ENCODE measurements at places on chromosomes 6 and 20.

- peak; percentile 78 for DNase-seq
Observed at GRCh38 chr6:107152638-107153430, 37.5 kb upstream of the BEND3 start.

DNA sequence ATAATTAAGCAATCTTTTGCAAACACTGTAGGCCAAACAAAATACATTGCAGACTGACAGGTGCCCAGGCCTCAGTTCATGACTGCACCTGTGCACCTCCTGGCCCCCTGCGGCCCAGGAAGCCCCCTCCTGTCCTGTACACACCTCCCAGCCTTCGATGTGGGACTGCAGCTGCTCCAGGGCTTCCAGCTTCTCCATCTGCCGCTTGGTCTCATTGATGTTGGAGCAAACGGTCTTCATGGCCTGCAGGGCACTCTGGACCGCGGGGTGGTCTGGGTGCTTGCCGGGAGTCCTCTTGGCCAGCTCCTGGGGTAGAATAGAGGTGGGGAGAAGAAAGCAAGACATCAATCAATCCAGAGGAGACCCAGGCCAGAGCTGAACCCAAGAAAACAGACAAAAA is 119.7 kb downstream of the PREX1 start:
- DNase-seq, result no peak

DNA sequence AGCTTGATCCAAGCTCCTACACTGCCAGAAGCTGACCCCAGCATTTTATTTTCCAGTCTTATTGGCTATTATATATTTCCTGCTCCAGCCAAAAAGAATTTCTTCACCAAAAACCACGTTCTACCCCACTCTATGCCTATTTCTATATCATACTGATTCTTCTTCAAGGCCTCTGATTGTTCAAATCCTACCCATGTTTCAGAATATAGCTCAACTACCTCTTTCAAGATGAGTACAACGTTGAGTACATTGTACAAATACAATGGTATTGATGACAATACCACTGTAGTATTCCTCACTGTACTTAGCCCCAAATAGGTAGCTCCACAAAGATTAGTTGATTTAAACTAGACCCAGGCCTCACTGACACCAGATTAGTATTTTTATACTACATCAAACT is 31.0 kb downstream of the ASCC3 start:
- DNase-seq, result no peak

GRCh38 chr20:3430376-3431069 is 23.1 kb upstream of the DNAAF9 start:
- no peak for DNase-seq

DNA sequence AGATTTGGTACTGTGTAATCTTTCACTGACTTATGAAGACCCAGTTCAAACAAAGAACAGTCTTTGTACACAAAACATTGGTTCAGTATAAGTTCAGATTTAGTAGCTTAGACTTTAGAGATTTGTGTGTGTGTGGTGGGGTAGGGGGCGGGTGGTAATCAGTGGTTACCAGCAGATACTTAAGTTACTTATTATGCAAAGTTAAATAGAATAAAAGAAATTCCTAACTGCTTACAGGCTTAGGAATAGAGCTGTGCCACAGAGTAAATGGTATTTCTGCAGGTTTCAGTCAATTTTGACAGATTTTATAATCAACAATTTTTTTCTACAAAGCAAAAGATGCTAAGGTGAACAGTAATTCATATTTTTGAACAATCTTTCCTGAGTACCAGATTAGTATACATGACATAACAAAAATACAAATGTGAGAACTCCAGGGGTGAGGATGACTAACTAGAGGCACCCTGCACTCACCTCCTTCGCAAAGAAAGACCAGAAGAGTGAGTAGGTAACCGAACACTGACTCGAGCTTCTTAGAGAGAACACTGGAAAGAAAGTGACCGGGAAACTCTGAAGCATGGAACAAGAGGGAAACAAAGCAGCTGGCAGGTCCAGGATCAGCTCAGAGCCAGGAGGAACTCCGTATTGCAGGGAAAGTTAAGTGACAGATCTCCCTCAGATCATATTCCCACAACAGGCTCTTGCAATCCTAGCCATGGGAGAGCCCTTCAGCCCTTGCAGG is 560.6 kb downstream of the COL12A1 start:
- DNase-seq, result no peak

- no peak for DNase-seq
Observed at GRCh38 chr6:90868256-90868655, 281.4 kb upstream of the MAP3K7 start.

GRCh38 chr6:139230391-139230840 is 61.4 kb downstream of the TXLNB start:
- DNase-seq, result peak; percentile 41

GRCh38 chr20:9119776-9120175 is 50.9 kb downstream of the PLCB4 start:
- no peak for DNase-seq

GRCh38 chr6:146345598-146345997 is 198.0 kb upstream of the RAB32 start:
- DNase-seq, result no peak

GRCh38 chr6:27591699-27592480 is 119.0 kb upstream of the ZNF184 start:
- DNase-seq, result no peak

DNA sequence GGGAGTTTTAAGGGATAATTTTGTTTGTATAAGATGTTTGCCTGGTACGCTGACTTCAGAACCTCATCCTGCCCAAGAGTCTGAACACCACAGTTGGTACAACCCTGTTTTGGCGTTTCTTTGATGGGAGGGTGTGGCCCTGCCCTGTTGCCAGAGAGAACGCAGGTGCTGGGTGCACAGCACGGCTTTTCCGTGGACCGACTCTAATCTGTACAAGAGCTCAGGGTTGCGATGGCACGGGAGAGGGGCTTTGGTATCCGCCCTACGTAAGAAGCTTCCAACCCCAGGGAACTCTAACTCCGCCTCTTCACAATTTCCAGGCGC is 1.3 kb downstream of the CYP24A1 start:
- DNase-seq, result no peak

DNA sequence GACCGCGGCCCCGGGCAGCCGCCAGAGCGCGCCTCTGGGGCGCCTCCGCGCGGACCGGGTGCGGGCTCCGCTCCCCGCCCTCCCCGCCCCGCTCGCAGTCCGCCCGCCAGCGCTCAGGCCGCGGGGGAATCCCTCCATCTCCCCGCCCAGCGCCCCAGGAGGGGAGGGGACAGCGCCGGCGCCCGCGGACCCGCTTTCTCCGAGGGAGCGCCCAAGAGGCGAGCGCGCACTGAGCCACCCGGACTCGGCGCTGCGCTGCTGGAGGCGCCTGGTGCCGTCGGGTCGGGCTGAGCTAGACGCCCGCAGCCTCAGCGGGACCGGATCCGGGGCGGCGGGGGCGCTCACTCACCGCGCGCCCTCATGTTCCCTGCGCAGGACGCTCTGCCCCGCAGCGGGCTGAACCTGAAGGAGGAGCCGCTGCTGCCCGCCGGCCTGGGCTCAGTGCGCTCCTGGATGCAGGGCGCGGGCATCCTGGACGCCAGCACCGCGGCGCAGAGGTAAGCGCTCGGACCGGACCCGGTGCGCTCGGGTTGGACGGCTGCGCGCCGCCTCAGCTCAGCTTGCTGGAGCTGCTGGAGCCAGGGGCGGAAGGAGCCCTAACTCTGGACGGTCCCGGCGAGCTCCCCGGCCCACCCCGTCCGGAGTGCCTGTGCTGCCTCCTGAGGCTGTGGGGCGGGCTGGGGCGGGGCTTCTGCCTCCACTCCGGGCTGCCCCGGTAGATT is 867 bp downstream of the EBF4 start:
- no peak for DNase-seq

DNA sequence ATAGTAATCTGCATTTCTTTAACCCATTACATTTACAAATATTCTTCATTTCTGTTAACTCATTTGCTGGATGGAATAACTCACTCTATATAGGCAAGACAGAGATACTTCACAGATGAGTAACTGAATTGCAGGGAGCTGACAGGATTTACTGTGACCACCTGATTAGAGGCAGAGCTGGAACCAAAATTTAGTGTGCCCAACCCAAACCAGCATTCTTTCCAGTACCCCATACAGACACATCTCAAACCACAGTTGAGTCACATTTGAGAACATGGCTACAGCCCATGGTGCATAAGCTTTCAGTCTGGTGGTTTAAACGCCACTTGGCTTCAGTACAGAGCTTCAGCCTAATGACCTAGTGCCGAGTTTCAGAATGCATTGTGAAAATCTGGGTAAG is 138.4 kb upstream of the TENT5A start:
- no peak for DNase-seq

- no peak for DNase-seq
Observed at GRCh38 chr20:17910828-17911294, 57.7 kb downstream of the SNX5 start.

DNA sequence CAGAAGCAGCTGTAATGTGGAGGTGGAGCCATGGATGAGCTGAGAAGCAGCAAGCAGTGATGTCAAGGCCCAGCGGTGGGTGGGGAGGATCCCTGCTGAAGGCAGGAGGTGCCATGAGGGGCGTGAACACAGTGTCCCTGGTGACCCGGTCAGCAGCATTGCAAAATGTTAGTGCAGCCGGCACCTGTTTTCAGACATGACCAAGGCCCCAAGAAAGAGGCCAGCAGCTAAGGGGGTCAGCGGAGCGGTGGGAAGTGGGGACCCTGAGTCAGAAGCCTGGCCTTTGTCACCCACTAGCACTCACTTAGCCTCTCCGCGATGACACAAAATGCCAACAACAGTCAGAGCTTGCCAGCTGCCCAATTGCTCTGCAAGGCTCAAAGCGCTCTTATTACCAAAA is 51.9 kb downstream of the TMEM242 start:
- no peak for DNase-seq

DNA sequence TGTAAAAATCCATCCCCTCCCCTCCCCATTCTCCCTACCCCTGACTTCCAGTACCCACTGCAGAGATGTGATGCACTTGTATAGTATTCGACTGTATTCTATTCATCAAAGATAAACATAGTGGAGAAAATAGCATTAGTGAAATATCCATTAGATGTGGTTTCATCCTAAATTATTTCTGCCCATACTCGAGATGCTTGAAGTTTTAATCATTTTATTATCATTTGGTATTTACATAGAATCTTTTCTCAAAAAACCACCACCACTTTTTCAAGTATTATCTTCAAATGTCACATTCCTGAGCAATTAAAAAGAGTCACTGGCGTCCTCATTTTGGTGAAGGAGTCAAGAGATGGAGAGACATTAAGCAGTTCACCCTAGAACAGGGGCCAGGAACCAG is 181.9 kb downstream of the HAO1 start:
- DNase-seq, result no peak

DNA sequence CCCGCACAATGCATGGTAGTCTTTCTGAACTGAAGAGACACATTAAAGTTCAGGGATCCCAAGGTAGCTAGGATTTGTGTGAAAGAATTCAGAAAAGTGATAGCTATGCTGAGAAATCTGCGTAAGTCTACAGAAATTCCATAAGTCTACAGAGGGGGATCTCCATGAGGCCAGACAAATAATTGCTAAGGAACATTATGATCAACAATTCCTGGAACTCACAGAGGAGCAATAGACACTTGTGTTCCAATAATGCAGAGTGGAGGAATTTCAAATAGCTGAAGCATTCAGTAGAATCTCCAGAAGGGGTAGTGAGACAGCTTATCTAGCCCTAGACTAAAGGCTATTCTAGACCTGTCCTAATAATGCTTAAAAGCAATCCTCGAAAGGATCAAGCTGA is 315.7 kb upstream of the ECI2 start:
- no peak for DNase-seq

GRCh38 chr6:84926189-84927155 is 162.1 kb upstream of the TBX18 start:
- no peak for DNase-seq

DNA sequence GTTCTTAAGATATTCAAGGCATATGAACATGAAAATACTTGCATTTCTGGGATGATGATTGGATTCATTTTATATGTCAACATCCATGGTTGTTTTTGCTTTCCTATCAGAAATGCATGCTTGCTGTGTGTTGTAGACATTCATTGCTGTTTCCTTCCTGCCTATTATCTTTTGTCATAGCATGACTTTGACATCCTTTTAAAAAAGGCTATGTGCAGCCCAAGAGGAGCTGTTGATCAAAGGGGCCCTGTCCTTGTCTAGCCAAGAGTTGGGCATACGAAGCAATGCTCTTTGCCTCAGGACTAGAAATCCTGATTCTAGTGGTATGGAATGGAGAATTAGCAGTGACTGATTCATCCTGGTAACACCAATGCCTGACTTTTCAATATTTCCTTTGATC is 143.1 kb downstream of the RNF144B start:
- no peak for DNase-seq

- DNase-seq, result no peak
Observed at GRCh38 chr6:154070657-154071056, 31.6 kb downstream of the OPRM1 start.

DNA sequence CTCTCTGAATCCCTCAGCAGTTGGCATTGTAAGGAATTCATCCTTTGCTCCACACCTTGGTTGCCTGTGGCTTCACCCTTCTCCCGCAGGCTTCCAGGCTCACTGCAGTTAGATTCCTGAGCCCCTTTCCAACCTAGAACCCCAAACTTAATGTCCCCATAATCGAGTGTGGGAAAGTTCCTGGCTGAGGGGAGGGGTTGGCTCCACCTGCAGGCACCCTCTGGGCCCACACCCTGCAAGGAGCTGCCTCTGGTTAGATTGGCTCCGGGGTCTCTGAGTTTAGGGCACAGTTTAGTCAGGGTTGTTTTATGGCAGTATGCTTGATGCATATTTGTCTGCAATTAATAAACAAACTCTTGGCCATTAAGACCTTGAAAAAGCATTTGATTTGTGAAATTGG is 63.4 kb downstream of the MTHFD1L start:
- no peak for DNase-seq

GRCh38 chr6:144211160-144211559 is 60.8 kb downstream of the STX11 start:
- no peak for DNase-seq

- DNase-seq, result no peak
Observed at GRCh38 chr6:111503194-111503593, 20.2 kb upstream of the REV3L start.

- no peak for DNase-seq
Observed at GRCh38 chr20:19449051-19449450, 236.6 kb downstream of the SLC24A3 start.

GRCh38 chr6:85062884-85063283 is 298.5 kb upstream of the TBX18 start:
- no peak for DNase-seq

- no peak for DNase-seq
Observed at GRCh38 chr6:152552616-152553209, 84.4 kb downstream of the SYNE1 start.

GRCh38 chr6:111975466-111975865 is 78.4 kb upstream of the CCN6 start:
- no peak for DNase-seq

DNA sequence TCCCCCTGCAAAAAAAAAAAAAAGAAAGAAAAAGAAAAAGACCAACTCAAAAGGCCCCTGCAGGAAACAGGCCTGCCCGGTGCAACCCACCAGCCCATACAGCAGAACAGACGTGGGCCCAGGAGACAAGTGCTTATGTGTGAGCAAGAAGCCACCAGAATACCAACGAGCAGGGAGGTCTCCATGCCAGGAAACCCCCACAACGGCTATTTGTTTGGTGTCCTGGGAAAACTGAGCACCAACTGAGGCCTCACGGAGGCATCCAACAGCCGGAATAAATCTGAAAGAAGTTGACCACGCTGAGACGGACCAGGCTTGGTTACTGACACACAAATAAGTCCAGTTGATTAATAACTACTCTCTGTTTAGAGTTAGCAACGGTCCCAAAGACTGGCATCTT is 29.7 kb downstream of the PTPRT start:
- DNase-seq, result no peak

- DNase-seq, result no peak
Observed at GRCh38 chr6:105790635-105791034, 295.5 kb upstream of the PRDM1 start.

- DNase-seq, result no peak
Observed at GRCh38 chr6:106360989-106361430, 493 bp downstream of the CRYBG1 start.

GRCh38 chr20:58745391-58745790 is 52.8 kb downstream of the NPEPL1 start:
- no peak for DNase-seq
